ENCODE measurements at places on chromosomes 1 and 21.
A peak's percentile ranks its signal among the peaks of the same experiment; 100 is the strongest.

GRCh38 chr1:47696404-47696736, 258.5 kb downstream of the FOXD2 start:
- no peak for DNase-seq

GRCh38 chr1:235558621-235559169, 54.4 kb upstream of the B3GALNT2 start:
- DNase-seq: no peak

DNA sequence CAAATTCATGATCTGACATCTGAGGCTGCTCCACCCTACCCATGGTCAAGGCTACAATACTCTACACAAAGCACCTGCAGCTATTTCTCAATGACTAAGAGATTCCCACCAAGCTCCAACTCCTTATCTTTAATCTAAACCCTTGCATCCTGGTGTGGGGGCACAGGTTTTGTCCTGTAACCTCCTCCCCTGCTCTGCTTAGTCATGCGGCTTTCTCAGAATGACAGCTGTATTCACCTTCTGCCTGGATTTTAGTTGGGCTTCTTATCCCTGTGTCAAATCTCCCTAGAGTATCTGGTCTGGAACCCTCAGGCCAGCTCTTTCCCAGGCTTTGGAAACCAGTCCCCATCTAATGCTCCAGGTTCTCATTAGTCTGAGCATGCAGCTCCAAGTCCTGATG, 159.0 kb downstream of the BARHL2 start:
- no peak for DNase-seq

DNA sequence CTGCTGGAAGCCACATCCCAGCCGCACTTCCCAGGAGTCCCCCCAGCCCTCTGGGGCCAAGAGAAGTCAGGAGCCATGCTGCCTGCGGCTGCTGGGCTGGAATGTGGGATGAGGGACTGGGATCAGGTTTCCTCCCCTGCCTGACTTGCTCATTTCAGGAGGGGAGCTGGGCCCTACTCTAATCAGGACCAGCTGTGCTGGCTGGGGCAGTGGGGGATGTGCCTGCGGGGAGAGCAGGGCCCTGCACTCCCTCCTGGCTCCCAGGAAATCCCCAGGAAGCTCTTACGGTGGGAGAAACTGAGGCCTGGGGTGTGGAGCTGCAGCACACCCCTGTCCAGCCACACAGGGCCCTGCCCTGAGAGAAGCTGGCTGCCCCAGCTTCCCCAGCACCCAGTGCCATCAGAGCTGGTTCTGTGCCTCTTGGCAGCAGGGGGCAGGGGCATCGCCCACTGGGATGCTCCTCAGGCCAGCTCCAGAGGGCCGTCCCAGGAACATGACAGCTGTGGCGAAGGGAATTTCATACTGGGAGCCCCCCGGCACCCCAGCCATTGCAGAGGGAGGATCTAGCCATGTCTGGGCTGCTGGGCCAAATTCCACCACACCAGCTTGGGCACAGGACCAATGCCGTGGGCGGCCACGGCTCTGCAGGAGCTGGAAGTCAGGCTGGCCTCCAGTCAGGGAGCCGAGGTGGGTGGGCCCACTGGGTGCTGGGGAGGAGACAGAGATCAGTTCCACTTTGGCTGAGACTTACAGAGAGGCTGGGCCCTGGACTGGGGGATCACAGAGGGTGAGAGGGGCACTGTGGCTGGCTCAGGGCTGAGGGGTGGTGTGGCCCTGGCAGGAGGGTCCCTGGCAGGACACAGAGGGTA, 21.3 kb upstream of the PRSS38 start:
- DNase-seq: no peak

DNA sequence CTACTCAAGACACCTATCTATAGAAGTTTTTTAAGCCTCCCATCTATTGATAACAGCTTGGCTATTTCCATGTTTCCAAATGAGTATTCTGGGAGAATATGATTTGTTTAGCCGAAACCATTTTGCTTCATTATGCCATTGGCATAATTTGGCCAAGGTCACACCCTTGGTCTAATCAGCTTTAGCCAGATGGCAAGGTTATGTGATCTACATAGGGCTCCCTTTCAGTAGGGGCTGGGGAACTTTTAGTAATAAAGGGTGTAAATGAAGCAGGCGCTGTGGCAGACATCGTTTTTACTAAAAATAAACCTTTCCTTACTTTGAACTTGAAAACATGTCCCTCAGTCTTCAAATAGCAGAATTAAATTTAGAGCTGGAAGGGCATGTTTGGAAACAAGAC, 3.0 kb upstream of the PDC start:
- no peak for DNase-seq

DNA sequence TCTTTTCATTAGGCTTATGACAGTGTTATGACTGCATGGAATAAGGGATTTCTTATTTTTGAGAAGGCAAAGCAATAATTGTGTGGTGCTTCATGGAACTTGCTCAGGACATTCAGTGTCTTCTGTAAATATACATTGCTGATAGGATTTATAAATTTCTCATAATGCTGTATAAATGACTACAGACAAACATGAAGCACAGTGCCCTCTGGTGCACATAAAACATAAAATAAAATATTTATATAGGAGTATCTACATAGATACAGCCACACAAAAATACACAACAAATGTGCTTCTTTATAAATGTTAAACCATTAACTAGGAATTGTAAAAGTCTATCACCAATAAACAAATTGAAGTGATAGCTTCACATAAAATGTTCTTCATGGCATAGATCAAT, 24.1 kb downstream of the BRINP3 start:
- DNase-seq: no peak

- no peak for DNase-seq
Measured at GRCh38 chr1:230174041-230174440, 107.0 kb downstream of the GALNT2 start.

DNA sequence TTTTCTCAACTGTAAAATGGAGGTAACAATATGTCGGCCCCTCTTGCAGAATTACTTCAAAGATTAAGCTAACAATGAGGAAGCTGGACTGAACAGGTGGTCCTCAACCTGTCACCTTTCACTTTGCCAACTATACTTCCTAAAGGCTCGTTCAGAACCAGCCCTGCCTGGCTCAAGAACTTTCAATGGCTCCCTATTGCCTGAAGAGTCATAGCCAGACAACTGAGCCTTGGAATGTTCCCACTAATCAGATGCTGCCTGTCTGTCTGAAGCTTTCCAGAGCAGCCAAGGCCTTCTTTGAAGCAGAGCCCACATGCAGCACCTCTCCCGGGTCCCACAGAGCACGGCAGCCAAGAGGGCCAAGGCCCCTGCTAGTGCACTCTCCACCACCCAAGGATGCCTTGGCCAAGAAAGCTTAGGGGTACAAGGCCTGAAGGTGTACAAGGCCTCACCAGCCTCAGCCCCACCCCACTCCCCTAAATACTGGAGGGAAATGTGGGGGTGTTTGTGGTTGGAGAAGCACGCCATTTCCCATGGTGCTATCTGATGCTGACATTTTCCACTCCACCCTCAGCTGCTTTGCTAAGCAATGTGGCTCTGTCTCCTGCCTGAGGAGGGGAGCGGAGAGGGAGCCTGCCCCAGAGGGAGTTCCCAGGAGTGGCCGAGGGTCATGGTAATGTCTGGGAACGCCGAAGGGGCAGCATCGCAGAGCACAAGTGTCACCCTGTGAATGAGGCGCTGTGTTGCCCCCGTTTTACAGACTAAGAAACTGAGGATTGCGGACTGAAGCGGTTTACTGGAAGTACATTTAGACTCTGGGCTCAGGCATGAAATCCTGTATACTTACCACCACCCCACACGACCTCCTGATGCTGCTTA, 8.2 kb upstream of the LAPTM5 start:
- DNase-seq: no peak

- no peak for DNase-seq
Measured at GRCh38 chr1:118021668-118022067, 92.1 kb downstream of the WDR3 start.

DNA sequence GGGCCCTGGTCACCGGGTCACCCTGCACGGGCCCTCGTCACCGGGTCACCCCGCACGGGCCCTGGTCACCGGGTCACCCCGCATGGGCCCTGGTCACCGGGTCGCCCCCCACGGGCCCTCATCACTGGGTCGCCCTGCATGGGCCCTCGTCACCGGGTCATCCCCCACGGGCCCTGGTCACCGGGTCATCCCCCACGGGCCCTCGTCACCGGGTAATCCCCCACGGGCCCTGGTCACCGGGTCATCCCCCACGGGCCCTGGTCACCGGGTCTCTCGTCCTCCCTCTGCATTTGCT, 77.6 kb downstream of the RIPK4 start:
- no peak for DNase-seq

DNA sequence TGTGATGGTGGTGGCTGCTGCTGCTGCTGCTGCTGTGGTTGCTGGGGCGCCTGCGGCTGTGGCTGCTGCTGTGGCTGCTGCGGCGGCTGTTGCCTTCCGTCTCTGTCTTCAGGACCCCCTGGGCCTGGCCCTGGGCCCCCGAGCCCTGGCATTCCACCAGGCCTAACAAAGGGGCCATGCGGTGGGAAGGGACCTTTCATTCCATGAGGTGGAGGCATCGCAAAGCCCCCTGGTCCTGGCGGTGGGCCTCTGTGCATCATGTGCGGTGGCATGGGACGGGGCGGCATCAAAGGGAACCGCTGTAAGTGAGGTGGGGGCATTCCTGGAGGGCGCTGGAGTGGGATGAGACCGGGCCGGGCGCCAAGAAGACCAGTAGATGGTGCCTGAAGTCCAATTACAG, 12.4 kb downstream of the SOD1 start:
- DNase-seq: no peak

GRCh38 chr1:58136387-58136786, 410.1 kb downstream of the OMA1 start:
- DNase-seq: no peak

DNA sequence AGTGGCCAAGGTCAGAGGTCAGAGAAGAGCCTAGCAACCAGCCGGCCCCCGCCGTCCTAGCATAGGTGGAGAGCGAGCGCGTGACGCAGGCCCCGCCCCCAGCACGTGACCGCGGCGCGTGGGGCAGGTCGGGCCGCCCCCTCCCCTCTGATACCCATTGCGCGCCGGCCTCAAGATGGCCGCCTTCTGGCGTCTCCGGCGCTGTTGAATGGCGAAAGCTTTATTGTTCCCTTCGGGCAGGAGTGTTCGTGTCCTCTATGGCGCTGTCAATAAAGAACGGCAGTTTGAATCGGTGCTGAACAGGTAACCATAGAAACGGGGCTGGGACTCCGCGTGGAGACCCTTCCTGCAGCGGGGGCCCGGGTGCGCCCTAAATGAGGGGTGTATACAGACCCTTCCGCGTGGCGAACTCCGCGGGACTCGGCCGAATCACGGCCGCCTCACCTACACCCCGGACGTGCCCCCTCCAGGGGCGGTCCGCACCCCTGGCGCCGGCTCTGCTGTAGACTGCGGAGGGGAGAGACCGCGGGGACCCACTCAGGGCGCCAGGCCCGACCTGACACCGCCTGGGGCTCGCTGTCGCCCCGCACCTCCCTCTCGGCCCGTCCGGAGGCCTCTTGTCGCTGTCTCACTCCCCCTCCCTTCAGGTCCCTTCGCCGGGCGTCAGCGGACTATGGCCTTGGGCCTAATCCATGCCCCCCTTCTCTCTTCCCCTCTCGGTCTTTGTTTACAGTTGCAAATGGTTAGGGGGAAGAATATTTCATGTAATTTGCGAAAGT, at the start of gene ZBTB40:
TSS of gene ZBTB40 (plus strand) at position 150 of the 779 bp plus-strand sequence. CDS start 38,098 bp downstream, outside the sequence.
- DNase-seq: peak; percentile 92

GRCh38 chr1:18927654-18928272, 25.4 kb upstream of the ALDH4A1 start:
- DNase-seq: no peak

- DNase-seq: no peak
Measured at GRCh38 chr1:159000070-159000409, 9.7 kb upstream of the IFI16 start.

DNA sequence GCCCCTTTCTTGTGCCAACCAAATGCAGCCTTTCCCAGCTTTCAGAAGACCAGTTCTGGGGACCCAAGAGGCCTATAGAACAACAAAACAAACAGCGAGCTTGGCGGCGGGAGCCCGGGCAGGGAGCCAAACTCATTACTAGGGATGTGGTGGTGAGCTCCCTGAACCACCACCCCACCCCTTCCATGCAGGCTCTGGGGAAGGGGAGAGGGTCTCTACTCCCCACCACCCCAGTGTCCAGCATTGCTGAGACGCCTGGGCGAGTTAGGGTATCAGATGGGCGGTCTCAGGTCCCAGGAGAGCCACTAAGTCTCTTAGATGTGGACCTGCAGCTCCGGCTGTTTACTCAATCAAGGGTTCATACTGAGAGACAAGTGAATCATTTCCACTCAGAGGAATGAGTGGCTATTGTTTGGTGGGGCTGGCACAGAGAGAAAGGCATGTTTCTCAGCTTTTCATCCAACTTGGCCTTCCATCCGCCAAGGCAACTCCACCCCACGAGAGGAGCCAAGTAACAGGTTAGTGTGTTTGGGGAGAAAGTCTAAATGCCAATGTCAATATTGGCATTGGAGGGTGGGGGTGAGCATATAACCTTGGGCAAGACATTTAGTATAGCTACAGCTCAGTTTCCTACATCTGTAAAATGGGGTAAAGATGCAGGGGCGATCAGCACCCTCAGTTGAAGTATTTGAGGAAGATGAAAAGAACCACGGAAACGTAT, 40.9 kb downstream of the PLXNA2 start:
- no peak for DNase-seq

- DNase-seq: no peak
Measured at GRCh38 chr1:5743435-5744095, 248.7 kb downstream of the NPHP4 start.

DNA sequence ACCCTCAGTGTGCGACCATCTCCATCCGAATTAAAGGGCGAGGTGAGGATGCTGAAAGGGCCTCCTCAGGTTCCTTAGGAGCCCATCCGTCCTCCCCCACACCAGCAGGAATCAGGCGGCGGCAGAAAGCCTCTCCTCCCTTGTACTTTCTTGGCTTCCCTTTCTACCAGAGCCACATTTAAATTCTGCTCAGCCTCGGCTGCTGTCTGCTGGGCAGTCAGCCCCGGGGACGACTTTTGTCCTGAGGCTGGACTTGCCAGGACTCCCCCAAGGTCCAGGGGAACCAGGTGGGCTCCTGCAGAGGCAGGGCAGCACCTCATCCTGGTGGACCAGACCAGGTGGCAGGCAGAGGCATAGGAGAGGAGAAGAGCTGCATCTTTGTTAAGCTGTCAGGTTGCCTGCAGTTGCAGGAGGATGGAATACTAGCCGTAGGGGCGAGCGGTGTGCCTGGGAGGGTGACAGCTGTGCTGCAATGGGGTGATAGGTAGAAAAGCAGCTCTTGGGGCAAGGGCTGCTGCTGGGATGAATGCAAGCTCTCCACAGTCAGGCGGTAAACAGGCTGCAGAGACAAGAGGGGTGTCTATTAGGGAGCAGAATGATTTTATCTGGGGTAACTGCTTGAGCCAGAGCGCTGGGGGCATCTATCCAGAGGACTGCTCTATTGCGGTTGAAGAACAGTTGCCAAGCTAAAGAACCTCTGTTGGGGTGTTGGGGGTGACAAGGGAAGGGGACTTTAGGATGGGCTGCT, 46.2 kb upstream of the WASF2 start:
- DNase-seq: no peak

GRCh38 chr1:115753830-115754229, 14.7 kb downstream of the CASQ2 start:
- no peak for DNase-seq

DNA sequence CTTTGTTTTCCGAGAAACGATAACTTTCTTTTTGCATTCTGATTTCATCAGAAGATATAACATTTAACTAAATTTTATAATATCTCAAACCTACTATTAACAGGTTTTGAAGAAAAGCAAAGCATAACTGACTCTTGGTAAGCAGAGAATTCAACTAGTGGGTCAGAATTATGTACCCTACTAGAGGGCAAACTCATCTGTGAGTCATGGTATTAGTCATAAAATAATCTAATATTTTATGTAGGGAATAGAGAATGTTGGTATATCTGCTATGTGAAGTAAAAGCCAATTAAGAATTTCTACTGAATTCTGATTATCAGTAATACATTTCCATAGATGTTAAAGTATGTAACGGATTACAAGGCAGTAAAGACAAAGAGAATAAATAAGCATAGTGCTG, 56.8 kb downstream of the USP1 start:
- no peak for DNase-seq

Data from stimulated activated CD4-positive, alpha-beta T cell treated with anti-CD3 and anti-CD28 coated beads, Interleukin-1b, Interleukin-23, amount 100 ng/mL, for 4 hours (primary cell).